Activated T-helper 17 cell treated with anti-CD3 and anti-CD28 coated beads, Interleukin-2, amount 50 U/mL, for 72 hours (primary cell): ENCODE measurements at places on chromosomes 6 and 20.

DNA sequence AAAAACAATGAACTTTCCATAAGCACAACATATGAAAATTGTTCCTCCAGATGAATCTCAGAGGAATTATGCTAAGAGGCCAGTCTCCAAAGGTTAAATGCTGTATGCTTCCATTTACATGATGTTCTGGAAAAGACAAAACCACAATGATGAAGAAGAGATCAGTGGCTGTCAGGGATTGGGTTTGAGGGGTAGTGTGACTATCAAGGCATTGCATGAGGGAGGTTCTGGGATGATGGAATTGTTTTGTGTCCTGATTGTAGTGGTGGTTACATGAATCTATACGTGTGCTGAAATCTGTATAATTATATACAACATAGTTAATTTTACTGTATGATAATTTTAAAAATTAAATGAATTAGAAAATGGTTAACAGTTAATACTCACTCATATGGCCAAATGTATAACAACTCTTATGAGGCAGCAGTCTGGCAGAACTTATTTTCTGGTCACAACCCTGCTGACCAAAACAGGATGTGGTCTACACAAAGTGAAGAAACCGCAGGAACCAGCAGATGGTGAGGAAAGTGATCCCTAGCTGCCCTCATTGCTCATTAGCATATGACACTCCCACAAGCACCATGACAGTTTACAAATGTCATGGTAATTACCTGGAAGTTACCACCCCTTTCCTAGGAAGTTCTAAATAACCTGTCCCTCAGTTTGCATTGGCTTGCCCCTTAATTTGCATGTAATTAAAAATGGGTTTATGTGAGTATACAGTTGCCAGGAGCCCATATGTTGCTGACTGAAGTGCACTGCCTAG is 31.9 kb downstream of the NSFL1C start:
- ATAC-seq: peak; percentile 92

DNA sequence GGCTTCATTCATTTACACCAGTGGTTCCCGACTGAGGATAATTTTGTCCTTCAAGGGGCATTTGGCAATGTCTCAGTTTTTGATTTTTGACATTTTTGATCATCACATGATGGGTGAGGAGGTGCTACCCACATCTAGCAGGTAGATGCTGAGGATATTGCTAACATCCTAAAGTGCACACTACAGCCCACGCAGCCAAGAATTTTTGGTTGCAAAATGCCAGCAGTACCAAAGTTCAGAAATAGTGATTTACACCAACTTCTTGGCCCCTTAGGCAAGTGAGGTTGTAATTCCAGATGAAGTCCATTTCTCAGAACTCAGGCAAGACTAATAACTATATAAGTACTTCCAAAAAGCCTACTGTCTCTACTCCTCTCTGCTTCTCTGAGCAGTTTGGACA is 80.1 kb upstream of the TSHZ2 start:
- no peak for ATAC-seq

- ATAC-seq: no peak
Measured at GRCh38 chr6:134809130-134809529, 140.8 kb downstream of the ALDH8A1 start.

GRCh38 chr6:142874676-142875075 is 70.3 kb downstream of the HIVEP2 start:
- ATAC-seq: peak; percentile 36

DNA sequence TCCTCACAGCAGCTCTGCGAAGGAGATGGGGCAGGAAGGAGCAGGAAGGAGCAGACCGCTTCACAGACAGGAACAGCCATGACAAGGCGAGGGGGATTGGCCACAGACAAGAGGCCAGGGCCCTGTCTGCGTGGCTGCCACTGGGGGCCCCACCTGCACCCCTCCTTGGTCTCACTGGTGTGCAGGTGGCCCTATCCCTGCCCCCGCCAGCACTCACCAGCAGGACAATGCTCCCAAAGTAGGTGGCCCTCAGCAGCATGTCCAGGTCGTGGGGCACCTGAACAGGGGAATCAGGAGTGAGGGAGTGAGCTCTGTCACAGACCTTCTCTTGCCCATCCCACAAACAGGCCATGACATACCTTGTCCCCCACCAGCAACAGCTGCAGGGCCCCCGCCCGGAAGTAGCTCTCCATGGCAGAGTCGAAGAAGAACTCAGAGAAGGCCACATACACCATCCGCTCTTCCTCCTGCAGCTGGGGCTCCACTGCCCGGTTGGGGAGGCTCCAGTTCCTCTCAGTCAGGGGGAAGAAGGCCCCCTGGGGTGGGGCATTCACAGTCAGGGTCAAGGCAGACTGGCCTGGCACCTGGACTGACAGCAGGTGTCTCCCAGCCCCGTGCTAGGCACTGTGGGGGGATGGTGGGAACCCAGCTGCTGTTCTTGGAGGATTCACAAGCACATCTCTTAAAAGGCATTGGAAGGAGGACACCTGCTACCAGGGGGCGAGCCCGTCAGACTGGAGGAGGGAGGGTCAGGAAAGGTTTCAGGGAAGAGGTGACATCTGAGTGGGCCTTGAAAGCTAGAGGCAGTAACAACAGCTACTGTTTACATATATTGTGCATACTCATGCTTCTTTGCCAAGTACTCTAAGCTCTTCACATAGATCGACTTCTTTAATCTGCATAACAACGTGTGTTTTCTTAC is 7.1 kb downstream of the PLTP start:
- no peak for ATAC-seq

GRCh38 chr6:149306967-149307366 is 10.5 kb upstream of the TAB2 start:
- no peak for ATAC-seq

GRCh38 chr6:42960243-42961019 is at the start of gene GNMT:
TSS of gene GNMT (plus strand) at chr6:42960754. CDS start at chr6:42960768, 14 bp downstream.
- ATAC-seq: peak; percentile 86

DNA sequence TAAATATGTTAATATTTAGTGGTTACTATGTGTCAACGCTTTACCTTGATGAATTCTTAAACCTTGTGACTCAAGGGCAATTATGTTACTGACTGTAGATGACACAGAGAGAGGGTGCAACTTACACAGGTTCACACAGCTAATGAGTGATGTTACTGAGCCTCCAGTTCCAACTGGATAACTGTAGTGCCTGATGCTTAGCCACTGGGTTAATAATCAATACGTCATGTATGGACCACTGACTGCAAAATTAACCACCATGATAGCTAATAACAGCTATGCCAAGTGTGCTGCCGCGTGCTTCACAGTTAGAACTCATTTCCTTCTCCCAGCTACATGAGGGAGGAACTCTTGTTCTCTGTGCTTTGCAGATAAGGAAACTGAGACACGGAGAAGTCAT is 45.4 kb downstream of the SIRPA start:
- ATAC-seq: no peak

GRCh38 chr6:39037082-39037508 is 11.5 kb upstream of the GLP1R start:
- no peak for ATAC-seq

DNA sequence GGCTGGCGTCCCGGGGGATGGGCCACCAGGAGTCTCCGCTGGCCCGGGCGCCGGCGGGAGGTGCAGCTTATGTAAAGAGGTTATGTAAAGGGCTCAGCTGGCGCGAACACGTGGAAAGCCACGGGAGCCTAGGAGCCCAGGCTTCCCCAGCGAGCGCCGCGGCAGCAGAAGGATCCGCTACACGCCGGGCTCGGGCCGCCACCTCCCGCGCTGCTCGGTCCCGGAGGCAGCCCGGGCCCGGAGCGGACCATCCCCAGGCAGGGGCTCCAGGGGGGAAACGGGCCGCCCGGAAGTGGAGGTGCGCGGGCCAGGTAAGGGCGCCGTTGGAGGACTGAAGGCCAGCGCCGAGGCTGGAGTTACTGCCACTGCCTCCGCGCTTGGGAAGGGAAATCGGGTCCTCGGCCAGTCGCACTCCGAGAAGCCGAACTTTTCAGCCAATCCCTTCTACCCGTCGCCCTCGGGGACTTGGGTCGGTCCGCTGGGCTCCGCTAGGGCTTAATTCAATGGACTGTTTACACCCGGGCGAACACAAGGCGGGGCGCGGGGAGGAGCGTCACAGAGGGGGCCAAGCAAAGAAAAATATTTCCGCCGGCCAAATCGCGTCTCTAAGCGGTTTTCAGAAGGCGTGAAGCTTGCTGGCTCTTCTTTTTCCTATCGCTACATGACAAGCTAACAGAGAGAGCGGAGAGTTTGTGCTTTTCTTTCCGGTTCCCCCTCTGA is 398 bp downstream of the STK35 start:
- ATAC-seq: peak; percentile 83

DNA sequence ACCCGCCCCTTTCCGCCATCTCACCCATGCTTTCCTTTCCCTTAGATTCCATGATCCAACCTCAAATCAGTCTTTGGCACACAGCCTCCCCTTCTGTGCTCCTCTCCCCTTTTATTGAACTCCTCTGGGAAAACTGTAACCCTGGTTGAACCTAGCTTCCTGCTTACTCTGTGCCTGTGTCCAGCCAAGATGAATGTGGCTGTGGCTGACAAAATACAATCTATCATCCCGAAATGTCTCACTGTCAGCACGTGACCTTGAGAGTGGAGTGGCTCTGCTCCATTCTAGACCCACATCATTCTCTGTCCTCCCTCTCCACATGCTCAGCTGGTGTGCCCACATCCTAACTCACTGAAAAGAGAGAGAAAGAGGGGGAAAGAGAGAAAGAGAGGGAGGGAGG is 11.0 kb downstream of the NCR2 start:
- ATAC-seq: no peak

DNA sequence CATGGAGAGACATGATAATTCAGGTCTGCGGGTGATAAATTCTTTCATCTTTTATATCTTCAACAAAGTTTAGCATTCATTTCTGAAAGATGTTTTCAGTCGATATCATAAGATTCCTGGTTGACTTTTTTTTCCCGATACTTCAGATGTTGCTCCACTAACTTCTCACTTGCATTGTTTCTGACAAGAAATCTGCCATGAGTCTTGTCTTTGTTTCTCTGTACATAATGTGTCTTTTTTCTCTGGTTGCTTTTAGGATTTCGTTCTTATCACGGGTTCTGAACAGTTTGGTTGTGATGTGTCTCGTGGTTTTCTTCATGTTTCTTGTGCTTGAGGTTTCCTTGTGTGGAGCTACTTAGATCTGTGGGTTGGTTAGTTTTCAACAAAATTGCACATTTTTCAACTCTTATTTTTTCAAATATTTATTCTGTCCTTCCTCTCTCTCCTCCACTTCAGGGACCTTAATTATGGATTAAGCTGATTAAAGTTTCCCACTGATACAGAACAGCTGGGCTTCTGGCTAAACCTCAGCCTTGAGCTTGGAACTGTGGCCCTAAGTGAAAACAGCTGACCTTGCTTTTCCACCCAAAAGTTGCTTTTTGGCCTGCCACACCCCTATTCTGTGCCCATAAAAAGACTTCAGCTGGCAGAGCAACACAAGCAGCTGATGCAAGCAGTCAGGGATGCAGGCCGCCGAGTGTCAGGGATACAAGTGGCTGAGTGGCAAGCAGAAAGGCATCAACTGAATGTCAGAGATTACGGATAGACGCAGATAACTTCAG is 97.9 kb upstream of the SNX9 start:
- peak; percentile 39 for ATAC-seq

- ATAC-seq: no peak
Measured at GRCh38 chr20:43185901-43186300, 3.8 kb downstream of the PTPRT start.

GRCh38 chr6:169738976-169739529 is 12.3 kb downstream of the DYNLT2 start:
- no peak for ATAC-seq

GRCh38 chr6:88174906-88175305 is 8.8 kb upstream of the CNR1 start:
- no peak for ATAC-seq

DNA sequence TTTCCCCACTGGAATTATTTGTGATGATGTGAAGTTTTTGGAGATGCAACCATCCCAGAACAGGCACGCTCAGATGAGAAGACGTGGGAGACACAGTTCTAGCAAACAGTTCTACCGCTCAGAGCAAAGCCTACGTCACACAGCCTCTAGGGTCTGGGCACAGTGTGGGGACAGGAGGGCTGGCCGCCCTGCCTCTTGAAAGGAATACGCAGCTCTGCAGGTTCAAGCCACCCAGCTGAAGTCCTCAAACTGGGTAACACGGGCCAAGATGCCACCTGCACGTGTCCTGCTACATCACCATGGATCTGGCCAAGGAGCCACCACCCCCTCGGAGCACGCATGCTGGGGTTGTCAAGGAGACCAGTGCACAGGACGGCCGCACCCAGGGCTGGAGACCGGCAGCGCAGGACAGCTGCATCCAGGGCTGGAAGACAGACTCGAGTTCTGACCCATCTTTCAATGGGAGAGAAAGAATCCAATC is 75.0 kb downstream of the NOL4L start:
- ATAC-seq: peak; percentile 20

DNA sequence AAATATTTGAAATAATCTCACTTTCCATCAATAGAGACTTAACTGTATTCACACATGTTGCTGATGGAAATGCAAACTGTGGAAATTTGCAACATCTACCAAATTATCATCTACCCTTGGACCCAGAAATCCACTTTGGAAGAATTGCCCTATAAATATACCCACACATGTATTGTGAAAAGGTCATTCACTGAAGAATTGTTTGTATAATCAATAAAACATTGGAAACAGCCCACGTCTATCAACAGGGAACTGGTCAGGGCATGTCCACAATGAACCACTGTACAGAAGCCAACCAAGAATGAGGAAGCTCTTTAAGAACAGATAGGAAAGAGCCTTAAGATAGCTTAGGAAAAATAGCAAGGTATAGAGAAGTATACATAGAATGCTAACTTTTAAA is 36.2 kb downstream of the PXDC1 start:
- ATAC-seq: no peak

- ATAC-seq: no peak
Measured at GRCh38 chr6:14280766-14281293, 163.3 kb downstream of the CD83 start.

- no peak for ATAC-seq
Measured at GRCh38 chr6:155717374-155717773, 261.7 kb upstream of the NOX3 start.

DNA sequence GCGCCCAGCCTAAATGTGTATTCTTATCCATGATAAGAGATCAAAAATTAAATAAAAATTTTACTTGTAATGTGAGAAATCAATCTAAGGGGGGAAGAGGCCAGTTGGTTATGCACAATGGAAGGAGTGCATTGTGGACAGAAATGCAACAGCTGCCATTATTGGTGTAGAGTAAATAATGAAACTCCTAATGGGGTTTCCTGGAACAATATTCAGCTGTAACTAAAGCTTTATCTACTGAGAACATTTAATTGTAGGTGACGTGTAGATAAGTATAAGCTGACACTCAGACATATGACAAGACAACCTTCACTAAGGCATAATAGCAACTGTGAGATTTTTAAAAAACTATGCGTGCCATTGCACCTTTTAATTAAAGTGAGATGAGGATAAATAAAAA is 71.4 kb downstream of the CEP57L1 start:
- no peak for ATAC-seq

GRCh38 chr6:30760549-30760948 is 16.2 kb upstream of the IER3 start:
- ATAC-seq: no peak

- no peak for ATAC-seq
Measured at GRCh38 chr6:166194914-166195859, 27.5 kb upstream of the TBXT start.

- no peak for ATAC-seq
Measured at GRCh38 chr6:44233567-44234100, 10.2 kb downstream of the SLC29A1 start.
